ENCODE measurements at places on chromosomes 11 and 22.

DNA sequence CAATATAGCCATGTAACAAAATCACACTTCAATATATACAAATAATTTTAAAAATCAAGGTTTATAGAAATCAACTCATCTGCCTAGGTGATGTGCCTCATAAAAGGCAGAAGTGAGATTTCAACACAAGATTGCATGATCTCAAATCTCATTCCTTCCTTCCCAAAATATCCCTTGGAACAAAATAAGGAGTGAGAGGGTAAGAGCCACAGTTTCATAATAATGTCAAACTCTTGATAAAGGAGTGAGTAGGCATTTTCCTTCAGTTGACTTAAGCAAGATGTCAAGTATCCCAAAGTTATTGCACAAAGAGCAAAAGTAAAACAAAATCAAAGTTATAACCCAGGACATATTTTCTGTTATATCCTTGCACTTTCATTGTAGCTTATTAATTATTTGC lies 81.3 kb downstream of the C22orf31 start:
- no peak for DNase-seq

DNA sequence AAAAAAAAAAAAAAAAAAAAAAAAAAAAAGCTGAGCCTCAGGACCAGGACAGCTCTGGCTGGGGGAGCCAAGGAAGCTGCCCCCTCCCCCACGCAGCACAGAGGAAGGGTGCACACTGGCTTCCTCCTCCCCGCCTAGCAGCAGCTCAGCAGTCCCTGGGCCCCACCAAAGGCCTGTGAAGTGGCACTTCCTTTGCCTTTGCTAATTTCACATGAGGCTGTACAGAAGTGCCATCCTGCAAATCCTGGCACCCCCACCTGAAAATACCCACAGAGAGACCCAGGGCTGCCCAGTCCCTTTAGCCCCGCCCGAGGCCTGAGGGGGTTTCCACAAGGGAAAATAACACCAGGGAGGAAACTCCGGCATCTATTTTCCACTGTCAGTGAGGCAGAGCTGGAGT lies 3.9 kb downstream of the RHOG start:
- DNase-seq: no peak

DNA sequence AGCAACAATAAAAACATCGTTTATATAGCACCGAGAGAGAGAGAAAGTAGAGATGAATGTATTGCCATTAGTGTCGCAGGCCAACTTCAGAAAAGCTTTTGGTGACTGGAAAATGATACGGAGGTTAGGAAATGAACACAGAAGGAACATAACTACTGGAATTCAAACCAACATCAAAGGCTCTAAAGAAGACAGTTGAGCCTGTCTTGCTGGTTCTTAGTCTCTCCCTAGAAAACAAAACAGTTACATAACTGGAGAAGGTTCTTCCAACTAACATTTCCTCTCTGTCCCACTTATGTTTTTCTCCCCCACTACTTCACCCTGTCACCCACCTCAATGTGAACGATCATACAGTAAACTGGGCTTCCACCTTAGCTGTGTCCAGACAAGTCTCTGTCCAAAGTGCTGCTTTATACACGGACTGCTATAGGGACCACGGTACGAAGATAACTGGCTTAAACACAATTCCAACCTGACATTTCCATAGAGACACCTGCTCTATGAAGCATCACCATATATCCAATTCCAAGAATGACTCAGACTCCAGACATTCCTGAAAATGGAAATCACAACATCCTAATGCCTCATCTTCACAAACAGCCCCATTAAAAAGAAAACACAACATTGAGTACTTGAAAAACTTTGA lies 85.2 kb upstream of the ARHGAP32 start:
- no peak for DNase-seq

DNA sequence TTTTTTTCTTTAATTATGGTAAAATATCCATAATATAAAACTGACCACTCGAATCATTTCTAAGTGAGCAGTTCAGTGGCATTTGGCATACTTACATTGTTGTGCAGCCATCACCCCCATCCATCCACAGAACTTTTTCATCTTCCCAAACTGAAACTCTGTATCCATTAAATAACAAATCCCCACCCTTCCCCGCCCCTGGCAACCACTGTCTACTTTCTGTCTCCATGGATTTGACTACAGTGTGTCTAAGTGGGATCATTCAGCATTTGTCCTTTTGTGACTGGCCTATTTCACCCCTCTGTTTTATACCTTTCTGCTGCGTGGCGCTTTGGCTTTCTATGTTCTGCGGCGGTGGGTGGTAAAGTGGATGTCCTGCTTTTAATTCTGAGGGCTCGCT lies 49.1 kb downstream of the RTN4R start:
- no peak for DNase-seq

GRCh38 chr22:32699686-32700085 lies 101.8 kb upstream of the TIMP3 start:
- DNase-seq: no peak

GRCh38 chr11:129720994-129721393 lies 94.7 kb upstream of the TMEM45B start:
- no peak for DNase-seq

- DNase-seq: no peak
Observed at GRCh38 chr11:19433367-19433766, 192.6 kb upstream of the E2F8 start.

GRCh38 chr11:6596239-6596877 lies 7.1 kb downstream of the RRP8 start:
- DNase-seq: no peak

DNA sequence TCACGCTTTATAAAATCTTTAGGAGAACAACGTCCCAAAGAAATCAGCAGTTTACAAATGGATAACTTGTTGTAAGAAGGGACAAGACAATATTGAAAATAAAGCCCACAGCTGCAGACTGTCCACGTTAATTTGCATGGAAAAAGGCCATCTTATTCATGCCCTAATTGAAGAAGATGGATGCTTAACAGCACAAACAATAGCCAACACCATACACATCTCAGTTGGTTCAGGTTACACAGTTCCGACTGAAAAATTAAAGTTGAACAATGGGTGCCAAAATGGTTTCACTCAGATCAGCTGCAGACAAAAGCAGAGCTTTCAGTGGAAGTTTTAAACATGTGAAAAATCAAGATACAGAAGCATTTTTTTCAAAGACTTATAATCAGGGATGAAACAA lies 314.2 kb downstream of the RAB38 start:
- no peak for DNase-seq

DNA sequence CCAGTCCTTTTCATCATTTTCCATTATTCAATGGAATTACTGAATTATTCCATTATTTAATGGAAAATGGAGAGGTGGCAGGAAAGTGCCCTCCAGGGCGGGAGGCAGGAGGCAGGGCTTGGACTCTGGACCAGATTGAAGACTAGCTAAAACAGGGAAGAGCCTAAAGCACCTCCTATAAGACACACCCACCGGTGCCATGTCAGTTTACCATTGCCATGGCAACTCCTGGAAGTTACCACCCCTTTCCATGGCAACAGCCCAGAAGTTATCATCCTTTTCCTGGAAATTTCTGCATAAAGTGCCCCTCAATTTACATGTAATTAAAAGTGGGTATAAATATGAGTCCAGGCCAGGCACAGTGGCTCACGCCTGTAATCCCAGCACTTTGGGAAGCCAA lies 443.7 kb downstream of the TBC1D22A start:
- DNase-seq: no peak

GRCh38 chr11:77153276-77154185 lies 25.5 kb downstream of the MYO7A start:
- no peak for DNase-seq

GRCh38 chr22:44777364-44777755 lies 25.0 kb downstream of the ARHGAP8 start:
- DNase-seq: no peak

- no peak for DNase-seq
Observed at GRCh38 chr11:66084821-66085475, 14.9 kb downstream of the PACS1 start.

DNA sequence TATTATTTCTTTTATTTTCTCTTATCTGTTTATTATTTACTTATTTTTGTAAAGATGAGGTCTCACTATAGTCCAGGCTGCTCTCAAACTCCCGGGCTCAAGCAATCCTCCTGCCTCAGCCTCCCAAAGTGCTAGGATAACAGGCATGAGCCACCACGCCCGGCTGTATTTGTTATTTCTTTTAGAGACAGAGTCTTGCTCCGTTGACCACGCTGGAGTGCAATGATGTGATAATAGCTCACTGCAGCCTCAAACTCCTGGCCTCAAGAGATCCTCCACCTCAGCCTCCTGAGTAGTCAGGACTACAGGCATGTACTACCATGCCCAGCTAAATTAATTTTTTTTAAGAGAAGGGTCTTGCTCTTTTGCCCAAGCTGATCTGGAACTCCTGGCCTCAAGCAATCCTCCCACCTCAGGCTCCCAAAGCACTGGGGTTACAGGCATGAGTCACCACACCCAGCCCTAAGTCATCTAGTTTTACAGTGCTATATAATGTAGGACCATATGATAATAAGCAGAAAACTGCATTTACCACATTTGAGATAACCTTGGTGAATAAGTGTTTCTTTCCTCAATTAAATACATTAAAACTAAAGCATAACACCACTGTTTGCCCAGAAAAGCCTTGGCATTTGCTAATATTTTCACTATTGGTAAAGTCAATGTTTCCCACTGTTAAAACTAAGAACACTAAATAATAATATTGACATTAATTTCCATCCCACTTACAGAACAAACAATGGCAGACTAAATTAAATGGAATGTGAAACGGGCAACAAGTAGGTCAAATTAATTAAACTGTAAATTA lies 127.5 kb downstream of the SIK3 start:
- DNase-seq: no peak

GRCh38 chr11:7673724-7674434 lies 579 bp upstream of the CYB5R2 start:
- DNase-seq: peak; percentile 71

GRCh38 chr11:25710975-25711374 lies 621.0 kb upstream of the ANO3 start:
- DNase-seq: no peak

- no peak for DNase-seq
Observed at GRCh38 chr11:70530010-70530409, 131.7 kb downstream of the CTTN start.

- peak; percentile 74 for DNase-seq
Observed at GRCh38 chr11:76313913-76314740, 66.8 kb downstream of the THAP12 start.

GRCh38 chr11:126914166-126914565 lies 86.4 kb downstream of the KIRREL3 start:
- no peak for DNase-seq

DNA sequence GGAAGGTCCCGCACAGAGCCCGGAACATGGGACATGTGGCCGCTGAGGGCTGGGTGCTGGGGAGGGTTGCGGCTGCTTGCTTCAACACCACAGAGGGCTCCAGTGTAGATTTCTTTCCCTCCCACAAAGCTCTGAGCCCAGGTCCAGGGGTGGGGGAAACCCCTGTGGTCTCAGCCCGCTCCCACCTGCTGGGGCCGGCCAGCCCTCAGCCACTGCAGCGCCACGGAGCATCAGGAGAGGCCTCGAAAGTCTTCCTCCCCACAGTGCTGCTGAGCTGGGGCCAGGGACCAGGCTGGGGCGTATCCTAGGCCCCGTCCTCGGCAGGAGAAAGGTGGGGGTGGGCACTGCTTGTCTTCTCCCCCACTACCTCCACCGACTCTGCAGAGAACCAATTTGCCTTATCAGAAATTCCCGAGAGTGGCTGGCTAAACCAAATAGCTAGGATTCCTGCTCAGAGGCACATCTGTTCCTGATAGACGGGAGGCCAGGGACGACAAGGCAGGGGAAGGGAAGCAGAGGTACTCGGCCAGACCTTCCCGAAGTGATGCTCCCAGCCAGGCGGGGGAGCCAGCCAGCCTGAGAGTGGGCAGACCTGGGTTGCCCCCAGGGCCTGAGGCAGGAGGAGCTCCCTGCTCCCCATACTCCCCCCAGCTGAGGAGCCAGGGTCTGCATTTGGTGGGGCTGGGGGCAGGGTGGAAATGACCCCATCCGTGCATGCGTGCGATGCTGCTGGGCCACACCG lies 18.7 kb downstream of the IGF2 start:
- DNase-seq: peak; percentile 74

DNA sequence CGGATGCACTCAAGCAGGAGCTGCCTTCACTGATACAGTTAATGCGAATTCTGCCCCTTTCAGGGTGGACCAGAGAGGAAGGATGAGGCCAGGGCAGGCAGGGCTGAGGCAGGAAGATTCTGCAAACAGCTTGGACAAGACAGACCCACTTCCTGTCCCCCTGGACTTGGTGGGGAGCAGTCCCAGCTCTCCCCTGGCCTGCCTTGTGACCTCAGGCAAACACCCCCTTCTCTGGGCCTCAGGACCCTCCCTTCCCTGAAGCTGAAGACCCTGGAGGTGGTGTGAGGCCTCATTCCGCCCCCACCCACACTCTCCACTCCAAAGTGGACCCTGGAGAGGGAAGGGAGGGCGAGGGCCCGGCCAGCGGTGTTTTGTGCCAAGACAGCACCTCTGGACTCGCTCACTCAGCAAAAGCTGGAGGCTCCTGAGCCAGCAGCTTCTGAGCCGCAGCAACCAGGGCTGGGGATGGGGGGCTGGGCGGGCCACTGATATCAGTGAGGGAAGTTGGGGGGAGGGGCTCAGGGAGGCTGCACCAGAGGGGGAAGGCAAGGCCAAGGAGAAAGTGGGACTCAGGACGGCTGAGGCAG lies 8.5 kb downstream of the RAB3IL1 start:
- DNase-seq: peak; percentile 67

DNA sequence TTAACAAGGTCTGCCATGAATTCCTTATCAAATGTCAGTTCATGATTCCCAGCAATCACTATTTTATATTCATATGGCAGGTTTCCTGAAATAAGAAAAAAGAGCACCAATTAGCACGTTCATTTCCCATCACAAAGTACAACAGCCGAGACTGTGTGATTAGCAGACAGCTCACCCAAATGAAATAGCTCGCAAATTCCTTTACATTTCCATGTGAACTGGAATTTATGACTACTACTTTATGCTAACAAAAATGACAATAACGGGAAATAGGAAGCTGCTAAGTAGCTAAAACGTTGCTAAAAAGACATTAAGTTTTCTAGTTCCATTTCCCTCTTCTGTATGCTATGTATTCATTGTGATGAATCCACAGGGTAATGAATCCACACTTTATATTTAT lies 90.7 kb downstream of the MPPED2 start:
- DNase-seq: no peak

- peak; percentile 57 for DNase-seq
Observed at GRCh38 chr11:19018901-19019300, 41.6 kb downstream of the MRGPRX2 start.

GRCh38 chr11:13143486-13144297 lies 133.9 kb upstream of the BMAL1 start:
- no peak for DNase-seq

GRCh38 chr11:111913997-111914396 lies 1.5 kb downstream of the HSPB2 start:
- DNase-seq: no peak

GRCh38 chr11:108970221-108970991 lies 305.5 kb downstream of the DDX10 start:
- DNase-seq: no peak

GRCh38 chr11:87432022-87432421 lies 394.3 kb downstream of the TMEM135 start:
- DNase-seq: no peak

GRCh38 chr11:131353766-131354165 lies 16.6 kb upstream of the NTM start:
- DNase-seq: no peak

All from iPS-NIHi11 (cell line).